B cell (primary cell): ENCODE measurements at places on chromosomes 2 and 18. TPM values are rescaled to one million over a fixed set of nuclear protein-coding genes. Genes with fewer than 3 reads are reported as not detected.

- no peaks in the 10 kb centered on the region for H3K4me1 ChIP-seq
- DNase-seq = no peak
- no peak overlapping the region for H3K27ac ChIP-seq
- H3K36me3 ChIP-seq = no peaks in the 10 kb centered on the region
- no peaks in the 10 kb centered on the region for H3K27me3 ChIP-seq
Measured at GRCh38 chr2:206189691-206190090, 30.0 kb downstream of the EEF1B2 start.

GRCh38 chr2:1422716-1423285, 9.5 kb downstream of the TPO start:
- no peaks in the 10 kb centered on the region for H3K4me1 ChIP-seq
- no peak overlapping the region for H3K4me3 ChIP-seq
- H3K27me3 ChIP-seq = no peaks in the 10 kb centered on the region
- H3K27ac ChIP-seq = no peak overlapping the region
- DNase-seq = no peak

- no peak for DNase-seq
- H3K4me1 ChIP-seq = peaks cover 88% of the 10 kb centered on the region
- H3K4me3 ChIP-seq = peak overlapping the region; percentile 61
Measured at GRCh38 chr2:233353101-233353768, 1.1 kb upstream of the DGKD start.

DNA sequence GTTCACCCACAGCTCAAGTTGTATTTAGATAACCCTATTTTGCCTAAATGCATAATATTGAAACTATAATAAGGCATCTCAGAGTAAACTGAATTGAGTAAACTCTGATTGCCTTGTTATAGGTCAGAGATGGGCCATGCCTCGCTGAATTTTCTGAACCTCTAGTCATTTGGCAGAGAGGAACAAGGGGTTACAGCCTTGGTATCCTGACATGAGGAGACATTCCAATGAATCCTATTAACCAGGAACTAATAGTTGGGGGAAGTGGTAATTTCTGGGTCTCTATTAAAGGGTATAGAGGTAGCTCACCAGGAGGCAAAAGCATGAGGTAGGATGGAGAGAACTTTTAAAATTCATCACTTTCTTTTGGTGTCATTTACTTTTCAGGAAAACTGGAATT, 227.4 kb upstream of the CHST9 start:
- DNase-seq = no peak
- no peaks in the 10 kb centered on the region for H3K36me3 ChIP-seq
- no peak overlapping the region for H3K27ac ChIP-seq
- no peaks in the 10 kb centered on the region for H3K4me1 ChIP-seq
- no peak overlapping the region for H3K4me3 ChIP-seq
- no peaks in the 10 kb centered on the region for H3K27me3 ChIP-seq

DNA sequence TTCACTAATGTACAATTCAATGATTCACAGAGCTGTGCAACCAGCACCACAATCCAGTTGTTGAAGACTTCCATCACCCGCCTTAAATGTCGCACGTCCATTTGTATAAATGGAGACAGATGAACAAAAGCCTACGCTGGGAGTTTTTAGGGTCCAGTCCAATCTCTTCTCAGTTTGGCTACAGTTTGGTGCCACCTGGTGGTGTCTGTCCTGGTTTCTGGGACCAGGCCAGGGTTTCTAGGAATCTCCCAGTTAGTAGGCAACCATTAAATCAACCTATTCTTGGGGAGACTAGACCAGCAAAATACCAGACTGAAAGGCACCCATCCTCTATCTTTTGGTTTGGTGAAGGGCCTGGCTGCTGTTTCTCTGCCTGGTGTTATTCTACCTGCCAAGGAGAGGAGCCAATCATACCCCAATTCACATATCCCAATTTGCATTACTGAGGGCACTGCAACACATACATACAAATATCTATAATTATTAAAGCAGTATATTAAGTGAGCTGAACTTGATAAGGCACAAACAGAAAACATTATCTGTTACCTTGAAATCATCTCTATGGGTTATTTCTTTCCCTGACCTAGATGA, 3.2 kb upstream of the DDX1 start:
- peaks cover 17% of the 10 kb centered on the region for H3K4me1 ChIP-seq
- H3K27ac ChIP-seq = no peak overlapping the region
- H3K27me3 ChIP-seq = no peaks in the 10 kb centered on the region
- peak; percentile 23 for DNase-seq

DNA sequence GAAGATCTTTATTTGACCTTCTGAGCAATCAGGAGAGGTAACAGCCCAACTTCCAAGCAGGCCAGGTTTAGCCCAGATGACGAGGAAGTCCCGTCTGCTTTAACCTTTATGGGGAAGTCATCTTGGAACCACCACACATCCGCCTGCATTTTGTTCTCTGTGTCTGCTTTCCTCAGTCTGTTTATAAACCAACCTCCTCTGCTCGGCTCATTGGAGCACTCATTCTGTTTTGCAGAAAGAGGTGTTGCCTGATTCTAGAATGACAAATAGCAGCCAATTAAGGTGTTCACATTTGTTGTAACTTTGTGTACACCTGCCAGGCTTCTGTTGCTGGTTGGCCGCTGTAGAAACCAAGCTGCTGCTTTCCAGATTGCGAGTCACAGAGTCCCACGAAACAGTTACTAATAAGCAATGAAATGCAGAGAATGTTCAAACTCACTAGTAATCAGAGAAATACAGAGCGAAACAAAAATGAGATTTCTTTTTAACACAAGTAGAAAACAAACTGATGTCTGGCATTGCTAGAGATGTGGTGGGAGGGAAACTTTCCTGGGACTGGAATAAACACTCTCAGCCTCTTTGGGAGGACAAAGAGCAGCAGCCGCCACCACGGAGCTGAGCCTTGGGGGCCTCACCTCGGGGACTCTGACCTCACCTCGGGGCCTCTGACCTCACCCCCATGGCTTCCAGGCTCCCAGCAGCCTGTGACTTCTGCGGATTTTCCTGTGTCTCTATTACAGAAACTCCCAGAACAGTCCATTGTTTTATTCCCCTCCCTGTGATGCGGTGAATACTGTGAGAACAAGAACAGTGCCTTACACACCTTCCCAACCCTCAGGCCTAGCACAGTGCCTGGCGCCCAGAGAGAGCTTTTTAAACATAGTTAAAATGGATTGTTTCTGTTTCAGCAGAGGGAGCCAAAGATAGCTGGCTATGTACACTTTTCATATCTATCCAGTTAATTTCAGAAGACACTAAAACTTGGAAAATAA, 64.0 kb downstream of the MBP start:
- H3K27me3 ChIP-seq = no peaks in the 10 kb centered on the region
- peak overlapping the region; percentile 77 for H3K27ac ChIP-seq
- peak; percentile 78 for DNase-seq
- H3K36me3 ChIP-seq = peaks cover 29% of the 10 kb centered on the region

DNA sequence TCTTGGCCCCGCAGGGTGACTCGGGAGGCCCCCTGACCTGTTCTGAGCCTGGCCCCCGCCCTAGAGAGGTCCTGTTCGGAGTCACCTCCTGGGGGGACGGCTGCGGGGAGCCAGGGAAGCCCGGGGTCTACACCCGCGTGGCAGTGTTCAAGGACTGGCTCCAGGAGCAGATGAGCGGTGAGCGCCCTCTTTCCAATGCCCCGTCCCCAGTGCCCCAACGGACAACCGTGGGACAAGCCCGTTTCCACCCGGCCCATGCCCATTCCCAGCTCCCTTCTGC, 2.6 kb upstream of the CHRND start:
- H3K27me3 ChIP-seq = peaks cover 34% of the 10 kb centered on the region
- H3K36me3 ChIP-seq = no peaks in the 10 kb centered on the region
- peaks cover 30% of the 10 kb centered on the region for H3K4me1 ChIP-seq
- no peak overlapping the region for H3K4me3 ChIP-seq

DNA sequence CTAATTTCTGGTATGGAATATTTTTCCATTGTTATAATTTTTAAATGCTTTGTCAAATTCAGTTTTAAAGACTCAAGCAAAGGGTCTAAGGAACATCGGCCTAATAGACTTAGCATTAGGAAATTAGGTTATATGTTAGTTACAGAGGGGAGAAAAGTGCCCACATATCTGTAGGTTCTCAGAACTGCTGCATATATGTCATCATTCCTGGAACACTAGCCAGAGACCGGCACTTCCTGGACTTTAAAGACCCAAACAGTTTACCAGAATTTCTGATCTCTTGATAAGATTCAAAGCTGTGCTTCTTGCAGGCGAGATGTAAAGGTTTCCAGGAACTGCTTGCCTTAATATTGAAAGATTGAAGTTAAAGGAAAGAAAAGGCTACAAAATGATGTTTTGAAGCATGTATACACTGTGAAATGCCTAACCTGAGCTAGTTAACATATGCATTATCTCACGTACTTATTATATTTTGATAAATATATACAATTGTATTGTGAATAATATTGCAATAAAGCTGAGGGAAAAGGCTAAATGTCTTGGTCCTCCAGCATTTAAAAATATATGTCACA, 993.6 kb downstream of the LRP1B start:
- H3K36me3 ChIP-seq = no peaks in the 10 kb centered on the region
- H3K27ac ChIP-seq = no peak overlapping the region
- DNase-seq = no peak
- H3K27me3 ChIP-seq = no peaks in the 10 kb centered on the region

- no peak for DNase-seq
- no peaks in the 10 kb centered on the region for H3K4me1 ChIP-seq
- no peaks in the 10 kb centered on the region for H3K27me3 ChIP-seq
Measured at GRCh38 chr18:37346048-37346447, 219.6 kb downstream of the CELF4 start.

GRCh38 chr2:192026825-192027120, 168.0 kb downstream of the TMEFF2 start:
- no peak overlapping the region for H3K4me3 ChIP-seq
- H3K27me3 ChIP-seq = no peaks in the 10 kb centered on the region
- no peaks in the 10 kb centered on the region for H3K4me1 ChIP-seq
- no peak overlapping the region for H3K27ac ChIP-seq
- H3K36me3 ChIP-seq = no peaks in the 10 kb centered on the region
- DNase-seq = no peak

DNA sequence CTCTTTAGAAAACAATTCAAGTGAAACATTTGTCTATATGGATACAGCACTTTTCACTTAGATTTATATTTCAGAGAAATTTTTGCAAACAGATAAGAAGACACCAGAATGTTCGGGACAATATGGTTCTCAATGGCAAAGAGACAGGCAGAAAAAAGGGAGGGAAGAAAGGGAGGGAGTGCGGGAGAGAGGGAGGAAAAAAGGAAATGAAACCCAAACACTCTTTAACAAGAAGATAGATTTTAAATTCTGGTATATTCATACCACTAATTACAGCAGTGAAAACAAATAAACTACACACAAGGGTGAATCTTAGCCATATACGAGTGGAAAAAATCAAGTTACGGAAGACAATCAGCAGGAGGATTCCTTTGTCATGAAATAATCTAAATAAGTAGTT, 3.0 kb downstream of the PASK start:
- H3K4me1 ChIP-seq = peaks cover 11% of the 10 kb centered on the region
- H3K27ac ChIP-seq = no peak overlapping the region
- no peaks in the 10 kb centered on the region for H3K27me3 ChIP-seq

DNA sequence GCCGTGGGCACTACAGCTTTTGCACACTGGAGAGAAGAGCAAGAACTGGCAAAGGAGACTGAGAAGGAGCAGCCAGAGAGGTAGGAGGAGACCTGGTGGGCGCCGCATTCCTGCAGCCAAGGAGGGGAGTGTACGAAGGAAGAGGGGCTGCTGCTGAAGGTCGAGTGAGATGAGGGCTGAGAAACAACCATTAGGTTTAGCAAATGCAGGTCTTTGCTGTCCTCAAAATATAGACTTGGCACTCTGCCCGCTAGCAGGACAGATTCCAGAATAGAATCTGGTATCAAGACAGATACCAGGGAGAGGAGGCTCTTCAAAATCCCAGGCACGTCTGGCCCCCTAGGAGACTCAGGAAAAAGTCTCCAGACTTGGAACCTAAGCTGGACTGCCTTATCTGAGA, 83.0 kb downstream of the TGOLN2 start:
- H3K27ac ChIP-seq = no peak overlapping the region
- H3K4me1 ChIP-seq = no peaks in the 10 kb centered on the region
- no peak for DNase-seq

Gene COLEC12
- total RNA-seq = not detected in 2 replicates

Gene GAL3ST2
- total RNA-seq = 0.51 TPM in 1 of 2 replicates, not detected in the other

Gene POU3F3
- total RNA-seq = 0.12 TPM in 1 of 2 replicates, not detected in the other

Gene KCNS3
- 0.41 and 0.76 TPM in 2 replicates for total RNA-seq

Gene CROCC2
- not detected in 2 replicates for total RNA-seq

Gene TACR1
- total RNA-seq = 0.05 TPM in 1 of 2 replicates, not detected in the other
